Left lobe of liver (tissue), 2 donors: ENCODE measurements at places on chromosomes 4 and X.

DNA sequence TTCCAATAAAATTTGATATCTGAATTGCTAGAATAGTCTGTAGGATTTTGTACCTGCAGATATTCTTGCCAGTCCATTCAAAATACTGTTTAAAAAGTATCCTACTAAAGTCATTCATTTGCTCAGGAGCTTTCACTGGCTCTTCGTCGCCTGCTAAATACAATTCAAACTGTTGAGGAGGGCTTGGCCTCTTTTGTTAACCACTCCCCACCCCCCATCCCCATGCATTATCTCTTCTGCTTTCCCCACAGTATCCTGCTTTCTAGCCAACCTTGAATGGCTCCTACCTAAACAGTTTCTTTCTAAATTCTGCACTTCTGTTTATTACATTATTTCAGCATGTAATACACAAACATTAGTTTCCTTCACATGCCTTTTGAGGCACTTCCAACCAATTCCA is 230.8 kb downstream of the CPE start:
- no peak for DNase-seq

DNA sequence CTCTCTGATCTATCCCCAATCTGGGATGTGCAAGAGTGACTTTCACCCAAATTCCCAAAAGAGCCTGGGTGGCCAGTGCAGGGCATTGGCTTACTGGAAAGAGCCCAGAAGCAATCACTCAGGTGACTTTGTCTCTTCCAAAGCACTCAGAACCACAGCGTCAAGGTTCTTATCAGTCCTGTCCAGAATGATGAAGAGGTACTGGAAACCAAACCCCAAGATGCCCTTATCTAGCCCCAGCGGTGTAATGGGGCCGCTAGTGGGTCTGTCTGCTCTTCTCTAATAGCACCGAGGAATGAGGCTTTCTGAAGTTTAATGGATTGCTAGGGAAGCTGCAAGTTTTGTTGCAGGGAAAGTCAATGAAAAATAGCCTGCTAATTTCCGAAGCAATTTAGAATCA is 21.6 kb downstream of the CLNK start:
- no peak for DNase-seq

- no peak for DNase-seq
Measured at GRCh38 chrX:119763836-119764387, 5.5 kb downstream of the SOWAHD start.

DNA sequence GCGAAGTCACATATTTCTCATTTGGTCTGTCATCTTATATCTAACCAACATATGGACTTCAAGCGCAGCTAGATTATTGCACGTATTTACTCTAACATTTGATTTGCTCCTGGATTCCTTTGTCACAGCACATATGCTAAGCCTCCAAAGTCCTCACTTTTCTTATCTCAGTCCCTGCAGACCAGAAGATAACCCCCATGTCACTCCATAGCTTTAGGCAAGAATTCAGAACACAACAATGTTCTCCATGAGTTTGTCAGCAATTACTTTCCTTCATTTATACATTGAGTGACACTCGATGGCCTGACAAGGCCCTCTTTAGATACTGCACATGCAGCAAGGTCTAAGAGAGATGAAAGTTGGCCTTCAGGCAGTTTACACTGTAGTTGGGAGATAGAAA is 4.8 kb upstream of the STATH start:
- no peak for DNase-seq

DNA sequence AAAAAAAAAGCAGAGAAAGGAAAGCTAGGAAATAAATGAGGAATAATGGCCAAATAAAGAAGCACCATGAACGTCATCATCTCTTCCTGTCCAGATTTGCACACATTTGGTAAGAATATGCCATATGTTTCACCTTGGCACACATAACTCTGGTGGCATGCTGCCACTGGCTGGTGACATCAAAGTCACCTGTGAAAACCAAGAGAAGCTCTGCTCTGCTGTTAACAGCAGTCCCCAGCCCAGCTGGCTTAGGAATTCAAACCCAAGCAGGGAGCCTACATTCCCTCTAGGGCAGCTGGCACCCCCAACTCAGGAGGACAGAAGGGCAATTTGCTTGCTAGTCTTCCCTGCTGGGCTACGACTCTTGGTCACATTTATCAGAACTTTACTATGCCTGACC is 77.6 kb downstream of the RASL11B start:
- DNase-seq, result no peak

- no peak for DNase-seq
Measured at GRCh38 chrX:119391279-119391678, 7.9 kb upstream of the SLC25A43 start.

DNA sequence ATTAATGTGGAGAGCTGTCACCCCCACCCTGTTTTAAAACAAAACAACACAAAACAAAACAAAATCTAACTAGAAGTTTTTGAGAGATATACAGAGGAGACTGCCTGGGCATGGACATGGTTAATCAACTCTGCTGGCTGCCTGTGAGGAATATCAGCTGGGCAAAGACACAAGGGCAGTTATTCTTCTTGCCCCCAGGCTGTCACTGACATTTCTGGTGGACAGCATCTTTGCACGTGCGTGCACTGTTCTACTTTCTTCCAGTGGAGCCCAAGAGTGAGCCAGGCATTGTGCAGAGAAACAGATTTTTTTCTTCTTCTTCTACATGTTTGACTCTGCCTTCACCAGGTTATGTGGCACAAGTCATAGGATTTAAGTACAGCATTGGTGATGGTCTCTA is 13.8 kb downstream of the IRS4 start:
- no peak for DNase-seq

DNA sequence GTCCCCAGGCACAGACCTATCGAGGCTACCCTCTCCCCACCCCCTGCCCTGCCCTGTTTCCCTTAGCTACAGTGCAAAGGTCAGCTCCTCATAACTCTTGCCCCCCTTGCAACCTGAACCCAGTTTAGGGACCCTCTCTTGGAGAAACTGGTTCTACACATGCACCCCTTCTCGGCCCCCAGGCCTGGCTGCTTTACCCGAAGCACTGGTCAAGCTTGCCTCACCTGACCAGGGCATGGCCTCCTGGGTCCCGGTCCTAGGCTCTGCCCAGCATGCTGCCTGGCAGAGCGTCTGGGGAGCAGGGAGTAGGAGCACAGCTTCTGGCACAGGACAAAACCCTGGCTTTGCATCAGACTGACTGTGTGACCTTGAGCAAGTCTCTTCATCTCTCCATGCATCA is 28.0 kb downstream of the ZNF185 start:
- DNase-seq, result no peak

- no peak for DNase-seq
Measured at GRCh38 chr4:153060196-153060595, 124.1 kb downstream of the FHDC1 start.

DNA sequence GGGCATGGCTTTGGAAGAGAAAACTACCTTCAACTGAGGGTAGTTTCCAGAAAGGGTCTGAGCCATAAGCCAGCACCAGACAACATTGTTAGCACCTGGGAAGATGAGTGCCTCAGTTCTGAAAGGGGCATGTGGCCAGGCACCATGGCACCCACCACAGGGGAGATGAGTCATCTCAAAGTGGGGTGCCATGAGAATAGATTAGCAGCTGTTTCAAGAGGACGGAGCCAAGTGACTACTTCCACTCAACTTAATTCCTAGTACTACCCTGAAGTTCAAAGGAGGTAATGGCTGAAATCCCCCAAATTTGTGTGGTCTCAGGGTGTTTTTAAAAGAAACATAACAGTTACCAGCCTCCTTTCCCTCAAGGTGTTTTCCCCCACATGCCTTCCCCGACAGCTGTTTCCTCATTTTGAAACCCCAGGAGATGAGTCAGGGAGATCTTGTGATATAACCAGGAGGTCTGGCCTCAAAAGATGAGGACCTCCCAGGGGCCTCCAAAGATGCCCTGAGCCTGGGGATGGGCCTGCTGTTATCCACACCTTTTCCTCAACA is 27.8 kb upstream of the FTHL17 start:
- no peak for DNase-seq

DNA sequence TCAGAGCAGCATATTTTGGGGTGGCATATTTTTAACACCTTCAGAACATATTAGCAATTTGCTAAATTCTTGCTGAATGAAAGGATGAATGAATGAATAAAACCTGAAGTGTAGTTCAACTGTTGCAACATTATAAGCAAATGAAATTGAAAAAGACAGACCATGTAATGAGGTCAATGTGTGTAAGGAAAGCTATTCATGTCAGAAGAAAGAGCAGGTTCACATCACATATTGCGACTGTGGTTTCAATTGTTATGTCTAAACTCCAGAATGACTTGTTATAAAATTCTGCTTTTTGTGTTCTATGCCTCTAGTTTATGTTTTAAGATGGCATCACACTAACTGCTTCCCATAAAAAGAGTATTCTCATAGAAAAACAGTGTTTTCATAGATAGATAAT is 32.9 kb upstream of the DSPP start:
- no peak for DNase-seq

- DNase-seq, result no peak
Measured at GRCh38 chr4:94758700-94759399, 1.1 kb downstream of the BMPR1B start.

- no peak for DNase-seq
Measured at GRCh38 chr4:184441461-184442313, 32.7 kb downstream of the IRF2 start.
